Inflammatory macrophage (primary cell): ENCODE measurements at places on chromosomes 13 and 19.
A peak's percentile ranks its signal among the peaks of the same experiment; 100 is the strongest.

DNA sequence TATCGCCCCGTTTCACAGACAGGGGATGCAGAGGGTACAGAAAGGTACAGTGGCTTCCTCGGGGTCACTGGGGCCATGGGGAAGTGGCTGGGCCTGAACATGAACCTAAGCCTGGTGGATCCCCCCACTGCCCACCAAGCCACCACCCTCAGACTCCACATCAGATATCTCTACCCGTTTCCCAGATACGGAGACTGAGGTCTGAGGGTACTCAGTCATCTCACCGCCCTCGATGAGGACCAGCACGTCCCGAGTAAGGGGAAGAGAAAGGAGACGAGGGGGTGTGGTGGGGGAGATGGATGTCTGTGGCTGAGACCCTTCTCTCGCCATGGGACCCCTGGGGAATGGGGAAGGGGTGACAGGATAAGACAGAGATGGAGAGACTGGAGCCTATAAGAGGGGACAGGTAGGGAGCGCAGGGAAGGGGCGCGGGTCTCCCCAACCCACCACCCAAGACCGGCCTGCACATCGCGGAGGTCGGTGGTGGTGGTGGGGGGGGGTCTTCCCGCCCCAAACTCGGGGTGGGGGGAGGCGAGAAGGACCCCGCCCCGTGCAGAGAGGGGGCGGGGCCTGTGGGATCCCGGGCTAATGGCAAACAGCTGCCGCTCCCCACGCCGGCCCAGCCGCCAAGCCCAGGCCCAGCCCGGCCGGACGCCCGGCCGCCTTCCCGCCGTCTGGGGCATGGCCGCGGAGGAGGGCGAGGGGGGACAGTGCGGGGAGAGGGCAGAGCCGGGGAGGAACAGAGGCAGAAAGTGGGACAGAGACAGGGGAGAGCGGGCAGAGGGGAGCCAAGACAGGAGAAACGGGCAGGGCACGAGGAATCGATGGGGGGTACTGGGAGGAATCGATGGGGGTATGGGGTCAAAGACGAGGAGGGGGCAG lies 698 bp downstream of the KANK2 start:
- no peak for DNase-seq

GRCh38 chr13:48542581-48543341 lies 9.9 kb upstream of the RCBTB2 start:
- peak; percentile 97 for DNase-seq

DNA sequence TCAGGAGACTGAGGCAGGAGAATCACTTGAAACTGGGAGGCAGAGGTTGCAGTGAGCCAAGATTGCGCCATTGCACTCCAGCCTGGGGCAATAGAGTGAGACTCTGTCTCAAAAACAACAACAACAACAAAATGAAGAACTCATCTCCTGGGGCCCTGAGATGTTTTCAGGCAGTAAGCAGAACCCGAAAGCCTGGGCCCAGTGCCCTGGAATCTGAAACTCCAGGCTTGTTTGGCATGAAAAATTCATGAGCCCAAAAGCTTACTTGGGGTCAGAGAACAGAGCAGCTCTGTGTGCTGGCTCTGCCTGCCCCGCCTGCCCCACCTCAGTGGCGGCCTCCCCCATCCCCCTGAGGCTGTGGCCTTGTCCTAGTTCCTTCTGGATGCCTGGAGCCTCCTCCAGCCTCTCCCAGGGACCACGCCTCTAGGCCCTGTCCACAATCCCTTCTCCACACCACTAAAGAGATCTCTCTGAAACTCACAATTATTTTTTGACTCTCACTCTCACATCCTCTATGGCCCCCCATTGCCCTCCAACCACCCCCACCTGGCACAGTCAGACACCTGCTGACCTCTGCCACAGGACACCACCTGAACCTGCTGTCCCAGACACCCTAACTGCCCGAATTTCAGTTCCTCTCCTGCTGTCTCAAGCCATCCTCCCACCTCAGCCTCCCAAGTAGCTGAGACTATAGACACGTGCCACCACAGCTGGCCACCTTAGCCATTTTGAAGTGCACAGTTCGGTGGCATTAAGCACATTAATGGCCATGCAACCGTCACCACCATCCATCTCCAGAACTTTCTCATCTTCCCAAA lies 6.9 kb upstream of the AP1M2 start:
- peak; percentile 65 for DNase-seq

DNA sequence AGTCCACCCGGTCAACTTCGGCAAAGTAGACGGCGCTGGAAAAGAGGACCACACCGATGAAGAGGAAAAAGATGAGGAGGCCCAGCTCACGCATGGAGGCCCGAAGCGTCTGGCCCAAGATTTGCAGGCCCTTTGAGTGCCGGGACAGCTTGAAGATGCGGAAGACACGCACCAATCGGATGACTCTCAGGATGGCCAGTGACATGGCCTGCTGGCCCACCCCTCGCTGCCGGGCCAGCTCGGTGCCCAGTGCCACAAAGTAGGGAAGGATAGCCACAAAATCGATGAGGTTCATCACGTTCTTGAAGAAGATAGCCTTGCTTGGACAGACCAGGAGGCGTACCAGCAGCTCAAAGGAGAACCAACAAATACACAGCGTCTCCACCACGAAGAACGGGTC lies 2.1 kb downstream of the KCNA7 start:
- no peak for DNase-seq

DNA sequence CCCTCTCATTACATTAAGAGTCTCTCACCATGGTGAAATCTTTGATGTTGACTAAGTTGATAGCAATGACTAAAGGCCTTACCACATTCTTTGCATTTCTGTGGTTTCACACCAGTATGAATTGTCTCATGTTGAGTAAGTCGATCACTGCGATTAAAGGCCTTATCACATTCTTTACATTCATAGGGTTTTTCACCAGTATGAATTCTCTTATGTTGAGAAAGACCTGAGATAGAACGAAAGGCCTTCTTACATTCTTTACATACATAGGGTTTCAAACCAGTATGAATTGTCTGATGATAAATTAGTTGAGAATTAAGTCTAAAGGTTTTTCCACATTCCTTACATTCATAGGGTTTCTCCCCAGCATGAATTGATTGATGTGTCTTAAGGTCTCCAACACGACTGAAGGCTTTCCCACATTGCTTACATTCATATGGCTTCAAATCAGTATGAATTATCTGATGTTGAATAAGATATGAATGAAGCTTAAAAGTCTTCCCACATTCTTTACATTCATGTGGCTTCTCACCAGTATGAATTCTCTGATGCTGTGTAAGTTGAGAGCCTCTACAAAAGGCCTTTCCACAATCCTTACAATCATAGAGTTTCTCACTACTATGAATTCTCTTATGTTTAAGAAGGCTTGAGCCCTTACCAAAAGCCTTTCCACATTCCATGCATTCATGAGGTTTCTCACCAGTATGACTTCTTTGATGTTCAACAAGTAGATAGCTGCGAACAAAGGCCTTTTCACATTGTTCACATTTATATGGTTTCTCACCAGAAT lies 45.6 kb downstream of the ZNF283 start:
- no peak for DNase-seq
